Fibroblast of skin of scalp (primary cell): ENCODE measurements at places on chromosomes 16 and 17.

- no peak for DNase-seq
These were observed 7.1 kb upstream of the CHCT1 start for GRCh38 chr17:60415146-60415545.

- DNase-seq, result peak; percentile 50
These were observed 21.9 kb upstream of the CDH5 start for GRCh38 chr16:66344533-66345145.

- DNase-seq, result no peak
These were observed 27.4 kb downstream of the IQCK start for GRCh38 chr16:19745286-19746010.

- no peak for DNase-seq
These were observed 6.9 kb downstream of the DEXI start for GRCh38 chr16:10935226-10935915.
